ENCODE measurements at places on chromosomes 12 and 14. TPM values are rescaled to one million over a fixed set of nuclear protein-coding genes. Genes with fewer than 3 reads are reported as not detected.

FOXM1 gene
- total RNA-seq = 60.0 TPM

CLEC2B gene
- total RNA-seq = 6.8 TPM

NRXN3 gene
- 2.7 TPM for total RNA-seq

STAC3 gene
- 5.7 TPM for total RNA-seq

KRT6A gene
- not detected for total RNA-seq

POTEG gene
- total RNA-seq = 1.7 TPM

BICDL1 gene
- total RNA-seq = 8.8 TPM

DNA sequence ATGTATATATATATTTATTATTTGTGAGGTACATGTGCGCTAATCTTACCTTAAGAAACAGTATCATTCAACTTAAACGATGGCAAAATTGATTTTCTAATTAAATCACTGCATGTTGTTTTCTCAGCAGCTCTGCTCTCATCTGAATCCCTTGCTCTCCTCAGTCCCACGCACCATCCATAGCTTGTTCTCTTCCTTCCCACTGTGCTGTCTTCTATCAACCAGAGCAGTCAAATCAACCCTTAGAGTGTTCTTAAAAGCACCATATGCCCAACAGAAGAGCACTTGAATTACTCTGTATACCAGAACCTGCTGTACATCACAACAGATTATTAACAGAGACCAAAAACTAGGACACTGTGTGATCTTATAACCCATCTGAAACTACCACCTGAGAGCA, 209.4 kb upstream of the G2E3 start:
- DNase-seq = no peak

DNA sequence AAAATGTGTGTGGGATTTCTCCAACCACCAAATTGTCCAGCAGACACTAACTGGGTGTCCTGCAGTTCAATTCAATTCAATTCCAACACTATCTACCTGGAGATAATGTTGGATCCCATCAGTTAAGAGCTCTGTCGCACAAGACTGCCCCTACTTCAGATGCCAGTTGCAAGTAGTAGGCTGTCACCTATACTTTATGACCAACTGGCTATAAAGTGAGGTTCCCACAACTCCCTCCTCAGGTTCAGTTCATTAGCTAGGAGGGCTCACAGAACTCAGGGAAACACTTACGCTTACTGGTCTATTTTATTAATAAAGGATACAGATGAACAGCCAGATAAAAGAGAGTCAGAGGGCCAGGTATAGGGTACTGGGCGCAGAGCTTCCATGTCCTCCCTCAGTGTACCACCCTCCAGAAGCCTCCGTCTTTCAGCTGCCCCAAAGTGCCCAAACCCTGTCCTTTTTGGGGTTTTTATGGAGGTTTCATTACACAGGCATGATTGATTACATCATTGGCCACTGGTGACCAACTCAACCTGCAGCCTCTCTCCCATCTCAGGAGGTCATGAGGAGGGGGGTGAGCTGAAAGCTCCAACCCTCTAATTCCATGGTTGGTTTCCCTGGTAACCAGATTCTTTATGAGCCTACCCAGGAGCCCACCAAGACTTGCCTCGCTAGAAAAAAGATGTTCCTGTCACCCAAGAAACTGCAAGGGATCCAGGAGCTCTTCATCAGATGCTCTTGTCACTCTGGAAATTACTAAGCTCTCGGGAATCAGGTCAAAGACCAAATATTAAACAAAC, 7.5 kb upstream of the SERPINA5 start:
- DNase-seq = no peak

DNA sequence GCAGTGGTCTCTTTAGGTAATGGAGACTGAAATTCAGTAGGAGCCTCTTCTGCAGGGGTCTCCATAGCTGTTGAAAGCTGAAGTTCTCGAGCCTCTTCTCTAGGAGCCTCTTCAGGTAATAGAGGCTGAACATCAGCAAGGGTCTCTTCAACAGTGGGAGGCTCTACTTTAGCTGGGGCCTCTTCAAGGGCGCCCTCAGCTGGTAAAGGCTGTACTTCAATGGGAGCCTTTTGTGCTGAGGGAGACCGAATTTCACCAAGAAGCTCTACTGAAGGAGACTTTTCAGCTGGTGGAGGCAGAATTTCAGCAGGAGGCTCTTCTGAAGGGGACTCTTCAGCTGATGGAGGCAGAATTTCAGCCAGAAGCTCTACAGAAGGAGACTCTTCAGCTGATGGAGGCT, 1.5 kb downstream of the FSCB start:
- DNase-seq = no peak

- no peak for DNase-seq
Observed at GRCh38 chr14:95760596-95760995, 46.7 kb upstream of the TCL1A start.

GRCh38 chr12:22700106-22700505, 75.1 kb downstream of the ETNK1 start:
- DNase-seq = no peak

DNA sequence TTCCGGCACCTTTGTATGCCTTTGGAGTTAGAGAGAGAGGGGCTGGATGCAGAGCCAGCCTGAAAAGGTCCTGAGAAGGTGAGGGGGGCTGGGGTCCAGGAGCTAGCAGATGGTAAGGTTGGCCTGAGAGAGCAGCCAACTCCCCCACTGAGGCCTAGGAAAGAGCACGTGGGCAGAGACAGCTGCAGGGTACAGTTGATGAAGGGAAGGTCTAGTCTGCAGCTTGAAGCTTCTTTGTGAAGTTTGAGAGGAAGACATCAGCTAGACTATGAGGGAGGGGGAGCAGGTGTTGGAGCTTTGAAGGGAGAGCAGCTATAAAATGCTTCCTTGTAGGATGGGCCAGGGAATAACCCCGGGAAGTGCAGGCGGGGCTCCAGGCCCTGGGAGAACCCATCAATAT, 289.3 kb upstream of the AMIGO2 start:
- no peak for DNase-seq

DNA sequence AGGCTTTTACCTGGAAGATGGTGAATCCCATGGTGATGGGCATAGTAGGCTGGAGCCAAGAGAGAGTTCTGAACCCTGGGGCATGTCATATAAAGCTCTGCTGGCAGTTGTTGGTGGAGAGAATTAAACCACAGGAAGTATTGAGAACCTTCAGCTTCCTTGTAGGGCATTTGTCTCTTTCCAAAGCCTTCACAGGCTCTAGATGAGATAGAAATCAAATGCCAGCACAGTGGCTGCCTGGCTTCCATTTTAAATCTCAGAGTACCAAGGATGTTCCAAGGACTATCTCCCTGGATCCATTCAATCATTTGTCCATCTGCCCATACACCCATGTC, 369.6 kb downstream of the DPF3 start:
- no peak for DNase-seq

DNA sequence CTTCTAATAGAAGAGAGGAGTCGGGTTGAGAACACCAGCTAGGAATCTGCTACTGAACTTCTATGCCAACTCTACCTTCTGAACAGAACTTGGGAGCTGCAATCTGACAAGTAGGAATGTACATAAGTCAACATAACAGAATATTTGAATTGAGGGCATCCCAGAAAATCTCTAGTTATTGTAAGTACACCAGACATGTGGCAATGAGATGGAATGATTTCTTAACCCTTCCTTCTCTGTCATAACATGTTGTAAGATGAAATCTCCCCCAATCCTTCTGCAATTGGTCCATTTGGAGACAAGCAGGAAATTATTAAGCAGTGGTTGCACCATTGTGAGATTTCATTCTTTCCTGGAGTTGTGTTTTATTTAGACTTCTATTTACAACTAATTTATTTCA, 68.7 kb upstream of the TMPO start:
- no peak for DNase-seq

- DNase-seq = no peak
Observed at GRCh38 chr14:52422650-52423356, 108.7 kb downstream of the PTGER2 start.

DNA sequence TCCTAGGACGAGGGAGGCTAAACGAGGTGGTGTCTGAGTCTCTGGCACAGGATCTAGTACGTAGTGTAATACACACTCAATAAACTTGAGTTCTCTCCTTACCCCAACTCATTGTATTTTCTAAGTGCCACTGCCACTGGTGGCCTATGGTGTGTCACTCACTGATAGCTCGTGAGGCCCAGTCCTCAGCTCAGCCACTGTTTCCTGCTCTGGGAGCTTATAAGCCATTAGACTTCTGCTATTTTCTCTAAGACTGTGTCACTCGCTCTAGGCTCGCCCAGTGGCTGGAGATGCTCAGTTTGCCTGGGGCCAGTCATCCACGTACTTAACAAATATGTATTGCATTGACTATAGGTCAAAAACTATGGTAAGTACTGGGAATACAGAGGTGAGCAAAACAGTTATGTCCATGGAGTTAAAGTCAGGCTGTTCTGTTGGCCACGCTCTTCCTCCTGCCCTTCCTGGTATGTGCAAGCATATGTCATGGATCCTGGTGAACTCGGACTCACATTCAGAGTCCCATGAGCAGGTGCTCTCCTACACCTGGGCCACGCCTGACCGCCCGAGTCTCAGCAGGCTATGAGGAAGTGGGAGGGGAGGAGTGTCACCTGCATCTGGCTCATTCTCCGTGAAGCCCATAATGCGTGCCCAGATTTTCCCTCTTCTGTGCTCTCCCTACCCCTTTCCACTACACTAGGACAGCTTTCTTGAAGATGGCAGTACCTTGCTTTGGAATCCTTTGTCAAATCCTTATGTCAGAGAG, 41.6 kb downstream of the DEGS2 start:
- DNase-seq = no peak

DNA sequence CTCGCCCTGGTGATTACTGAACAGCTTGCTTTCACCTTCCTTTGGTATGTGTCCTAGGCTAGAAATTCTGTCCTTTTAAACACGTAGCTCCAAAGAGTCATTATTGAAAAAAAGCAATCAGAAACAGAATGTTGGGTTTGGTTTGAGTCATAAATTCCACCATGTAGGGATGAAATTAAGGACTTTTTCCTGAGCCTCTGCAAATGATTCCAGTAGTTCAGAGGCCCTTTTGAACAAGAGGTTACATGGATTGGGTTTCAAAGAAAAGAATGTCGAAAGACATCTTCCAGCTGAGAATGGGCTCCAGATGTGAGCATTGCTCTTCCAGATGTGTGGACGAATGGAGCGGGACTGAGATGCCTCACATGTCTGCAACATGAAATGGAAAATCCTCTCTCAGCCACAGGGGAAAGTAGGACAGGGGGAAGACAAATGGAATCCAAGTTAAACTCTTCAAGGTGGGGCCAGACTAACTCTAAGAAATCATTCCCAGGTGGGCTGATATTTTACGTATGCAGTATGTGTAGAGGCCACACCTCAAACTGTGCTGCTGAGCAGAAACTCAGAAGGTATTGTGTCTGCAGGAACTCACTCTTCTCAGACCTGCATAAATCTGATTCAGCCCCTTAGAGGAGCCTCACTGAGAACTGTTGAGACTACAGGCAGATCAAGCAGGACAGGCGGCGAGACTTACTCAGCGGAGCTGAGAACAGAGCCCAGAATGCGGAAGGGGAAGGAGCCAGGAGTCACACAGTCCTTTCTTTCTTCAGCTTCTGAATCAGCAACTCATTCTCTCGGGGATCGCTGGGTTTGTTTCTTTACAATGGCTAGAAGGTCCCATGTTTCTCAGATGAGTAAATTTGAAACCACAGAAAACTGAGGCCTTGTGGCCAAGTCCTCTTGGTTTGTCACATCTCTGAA, 23.3 kb upstream of the EMP1 start:
- peak; percentile 80 for DNase-seq

- no peak for DNase-seq
Observed at GRCh38 chr14:69288011-69288771, 28.2 kb downstream of the GALNT16 start.

GRCh38 chr12:111780166-111780565, 13.4 kb downstream of the ALDH2 start:
- DNase-seq = no peak

GRCh38 chr12:108268397-108268796, 70.7 kb downstream of the CMKLR1 start:
- peak; percentile 15 for DNase-seq

GRCh38 chr12:90028635-90029051, 320.0 kb upstream of the ATP2B1 start:
- no peak for DNase-seq

DNA sequence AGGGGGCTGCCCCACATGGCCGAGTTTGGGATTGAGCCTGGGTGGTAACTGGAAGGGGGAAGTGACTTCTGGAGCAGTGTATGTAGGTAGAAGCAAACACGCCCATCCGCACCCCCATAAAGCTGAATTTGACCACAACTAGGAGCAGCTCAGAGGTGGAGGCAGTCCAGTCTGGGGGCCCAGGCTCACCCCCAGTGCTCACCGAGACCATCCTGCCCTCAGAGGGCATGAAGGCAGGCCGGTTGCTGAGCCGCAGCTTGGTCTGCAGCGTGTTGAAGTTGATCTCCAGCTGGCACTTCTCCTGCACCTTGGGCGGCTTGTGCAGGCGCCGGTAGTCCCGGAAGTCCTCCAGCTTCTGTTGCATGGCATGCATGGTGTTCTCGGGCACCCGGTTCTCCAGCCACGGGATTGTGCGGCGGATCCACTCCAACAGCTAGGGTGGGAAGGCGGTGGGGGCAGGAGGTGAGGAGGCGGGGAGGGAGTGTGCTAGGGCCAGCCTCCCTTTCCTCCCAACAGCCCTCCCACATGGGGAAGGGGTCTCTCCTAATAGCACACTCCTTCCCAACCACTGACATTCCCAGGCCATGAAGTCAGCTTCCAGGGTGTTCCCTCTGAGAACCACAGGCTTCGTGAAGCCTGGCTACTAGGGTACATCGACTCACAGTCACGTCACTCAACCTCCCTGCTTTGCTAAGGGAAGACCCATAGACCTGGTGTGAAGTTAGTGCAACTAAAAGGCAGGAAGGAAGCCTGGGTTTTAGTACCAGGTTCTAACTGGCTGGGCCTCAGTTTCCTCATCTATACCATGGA, 87.0 kb downstream of the ACTN1 start:
- DNase-seq = no peak

DNA sequence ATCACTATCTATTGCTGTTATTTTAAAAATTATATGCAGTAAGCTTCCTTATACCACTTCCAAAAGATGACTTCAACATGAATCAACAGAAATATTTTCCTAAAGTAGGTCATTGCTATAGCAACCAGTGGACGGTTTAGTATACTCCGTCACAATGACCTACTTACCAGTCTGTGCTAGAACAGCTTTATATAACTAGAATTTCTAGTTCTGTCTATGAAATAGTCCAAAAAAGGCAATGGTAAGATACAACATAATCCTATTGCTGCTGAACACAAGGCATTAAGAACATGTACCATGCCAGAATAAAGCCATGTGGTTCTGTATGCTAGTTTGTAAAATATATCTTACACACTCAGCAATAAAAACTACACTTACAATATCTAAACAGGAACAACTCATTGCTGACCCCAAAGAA, 40.7 kb upstream of the MTERF2 start:
- no peak for DNase-seq

- no peak for DNase-seq
Observed at GRCh38 chr12:117874842-117875434, 93.9 kb downstream of the KSR2 start.

DNA sequence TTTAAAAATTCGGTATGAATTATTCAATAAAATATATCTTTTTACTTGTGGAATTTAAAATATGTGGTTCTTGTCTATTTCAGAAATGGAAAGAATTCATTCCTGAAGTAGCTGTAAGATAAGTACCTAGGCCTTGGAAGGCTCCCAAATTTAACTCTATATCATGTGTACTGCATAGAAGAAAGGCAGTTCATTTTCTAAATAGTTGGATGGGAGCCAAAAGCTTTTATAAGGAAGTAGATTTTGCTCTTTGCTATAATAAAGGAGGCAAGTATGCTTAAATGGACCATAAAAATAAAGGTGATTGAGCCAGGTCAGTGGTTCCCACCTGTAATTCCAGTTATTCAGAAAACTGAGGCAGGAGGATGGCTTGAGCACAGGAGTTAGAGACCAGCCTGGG, 187.5 kb downstream of the ATXN7L3B start:
- DNase-seq = no peak

GRCh38 chr12:70221626-70222025, 21.6 kb upstream of the CNOT2 start:
- DNase-seq = no peak

GRCh38 chr14:67405771-67406170, 6.2 kb downstream of the PLEK2 start:
- DNase-seq = no peak

Data from GM12878 (cell line).